SK-N-SH (cell line): ENCODE measurements at places on chromosomes 7 and 10.

DNA sequence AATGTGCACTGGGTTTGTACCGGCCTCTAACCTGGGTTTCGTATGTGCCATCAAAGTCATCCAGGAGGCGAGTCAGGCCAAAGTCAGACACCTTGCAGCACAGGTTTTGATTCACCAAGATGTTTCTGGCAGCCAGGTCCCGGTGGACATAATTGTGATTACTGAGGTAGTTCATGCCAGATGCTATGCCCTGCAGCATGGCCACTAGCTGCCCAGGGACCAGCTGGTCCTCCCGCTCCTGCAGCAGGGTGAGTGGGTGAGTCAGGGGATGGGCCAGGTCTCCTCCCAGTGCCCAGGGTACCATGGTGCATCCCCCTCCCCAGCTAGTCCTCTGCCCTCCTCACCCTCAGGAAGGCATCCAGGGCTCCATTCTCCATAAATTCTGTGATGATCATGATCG, 13.6 kb downstream of the ZYX start:
- DNase-seq: no peak

DNA sequence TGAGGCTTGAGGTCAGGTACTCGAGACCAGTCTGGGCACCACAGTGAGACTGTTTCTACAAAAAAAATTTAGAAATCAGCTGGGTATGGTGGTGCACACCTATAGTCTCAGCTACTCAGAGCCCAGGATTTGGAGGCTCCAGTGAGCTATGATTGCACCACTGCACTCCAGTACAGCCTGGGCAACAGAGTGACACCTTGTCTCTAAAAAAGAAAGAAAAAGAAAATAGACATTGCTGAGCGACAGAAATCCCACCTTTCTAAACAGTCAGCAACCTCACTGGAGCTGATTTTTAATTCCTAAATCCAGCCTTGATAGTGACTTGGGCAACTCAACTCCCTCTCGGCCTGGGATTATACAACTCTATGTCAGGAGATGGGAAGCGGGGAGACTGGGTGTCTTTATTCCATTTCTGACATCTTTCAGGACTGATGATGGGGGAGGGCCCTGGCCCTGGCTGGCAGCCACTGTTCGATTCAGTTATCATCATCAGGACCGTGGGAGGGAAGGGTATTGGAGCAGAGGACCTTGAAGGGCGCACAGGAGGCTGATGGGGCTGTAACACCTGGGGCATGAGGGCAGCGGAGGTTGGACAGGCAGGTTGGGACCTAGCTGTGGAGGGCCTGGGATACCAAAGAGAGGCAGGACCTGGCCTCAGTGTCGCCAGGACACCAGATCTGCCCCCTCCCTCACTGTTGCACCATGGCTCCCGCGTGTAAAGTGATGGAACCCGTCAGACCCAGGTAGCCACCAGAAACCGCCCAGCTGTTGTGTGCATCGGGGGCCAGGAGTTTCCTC, 14.7 kb downstream of the HSPB1 start:
- DNase-seq: no peak

GRCh38 chr10:125021686-125022344, 79.9 kb downstream of the ZRANB1 start:
- no peak for DNase-seq

- DNase-seq: no peak
Measured at GRCh38 chr10:37703833-37704382, 153.5 kb downstream of the ZNF248 start.

DNA sequence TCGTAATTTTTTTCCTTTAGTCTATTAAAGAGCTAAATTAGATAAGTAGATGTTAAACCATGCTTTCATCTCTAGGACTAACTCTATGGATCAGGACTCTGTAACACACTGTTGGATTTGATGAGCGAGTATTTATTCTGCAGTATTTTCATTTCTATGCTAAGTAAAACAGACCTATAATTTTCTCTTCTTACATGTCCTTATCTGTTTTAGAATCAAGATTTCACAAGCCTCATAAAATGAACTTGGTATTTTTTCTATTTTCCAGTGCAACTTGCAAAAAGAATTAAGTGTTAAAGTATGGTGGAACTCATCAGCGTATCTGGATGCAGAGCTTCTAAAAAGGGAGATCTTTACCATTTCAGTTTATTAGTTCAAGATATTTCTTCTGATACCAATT, 2.4 kb downstream of the CACUL1 start:
- DNase-seq: no peak

GRCh38 chr10:18906636-18907035, 142.0 kb upstream of the MALRD1 start:
- DNase-seq: no peak

- no peak for DNase-seq
Measured at GRCh38 chr7:18693816-18694215, 198.3 kb downstream of the HDAC9 start.

DNA sequence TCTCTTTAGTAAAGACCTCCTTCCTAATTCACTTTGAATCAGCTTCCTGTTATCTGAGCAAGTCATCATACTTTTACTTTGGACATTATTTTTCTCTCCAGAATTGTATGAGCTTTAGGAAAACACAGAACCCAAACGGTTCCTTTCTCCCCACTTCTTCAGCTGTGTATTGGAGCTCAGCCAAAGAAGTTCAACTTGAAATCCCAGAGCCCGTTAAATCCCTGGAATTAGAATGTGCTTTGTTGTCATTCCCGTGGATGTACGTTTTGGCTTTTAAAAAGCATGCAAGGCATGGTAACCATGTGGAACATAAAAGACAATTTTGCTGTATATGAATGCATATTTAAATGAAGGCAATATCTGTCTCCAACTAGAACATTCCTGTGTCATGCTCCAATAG, 46.6 kb downstream of the AGMO start:
- DNase-seq: no peak
